ENCODE measurements at places on chromosomes 3 and 15.

DNA sequence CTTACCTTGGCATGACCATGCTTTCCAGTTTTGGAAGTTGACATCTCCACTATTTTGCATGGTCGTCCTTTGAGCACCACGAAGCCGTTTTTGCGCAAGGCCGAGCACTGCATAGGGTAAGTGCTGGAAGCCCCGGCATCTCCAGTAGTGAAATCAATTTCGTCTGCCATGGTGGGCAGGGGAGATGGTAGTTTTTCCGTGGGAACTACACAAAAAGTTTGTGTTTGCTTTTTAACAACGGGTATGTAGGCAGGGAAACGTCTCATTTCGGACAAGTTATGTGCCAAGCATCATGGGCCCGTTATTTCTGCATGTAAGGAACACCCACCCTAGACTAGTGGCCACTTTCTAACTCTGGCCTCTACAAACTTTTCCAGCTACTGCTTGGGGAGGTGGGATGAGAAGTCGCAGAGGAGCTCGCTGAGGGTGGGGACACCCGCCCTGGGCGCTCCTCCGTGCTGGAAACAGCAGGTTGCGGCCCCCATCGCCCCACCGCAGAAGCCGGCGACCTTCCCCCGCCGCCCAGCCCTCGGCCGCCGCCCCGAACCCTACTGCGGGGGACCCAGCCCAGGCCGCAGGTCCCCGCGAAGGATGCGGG lies 701 bp downstream of the EIF5A2 start:
- no peak for DNase-seq

DNA sequence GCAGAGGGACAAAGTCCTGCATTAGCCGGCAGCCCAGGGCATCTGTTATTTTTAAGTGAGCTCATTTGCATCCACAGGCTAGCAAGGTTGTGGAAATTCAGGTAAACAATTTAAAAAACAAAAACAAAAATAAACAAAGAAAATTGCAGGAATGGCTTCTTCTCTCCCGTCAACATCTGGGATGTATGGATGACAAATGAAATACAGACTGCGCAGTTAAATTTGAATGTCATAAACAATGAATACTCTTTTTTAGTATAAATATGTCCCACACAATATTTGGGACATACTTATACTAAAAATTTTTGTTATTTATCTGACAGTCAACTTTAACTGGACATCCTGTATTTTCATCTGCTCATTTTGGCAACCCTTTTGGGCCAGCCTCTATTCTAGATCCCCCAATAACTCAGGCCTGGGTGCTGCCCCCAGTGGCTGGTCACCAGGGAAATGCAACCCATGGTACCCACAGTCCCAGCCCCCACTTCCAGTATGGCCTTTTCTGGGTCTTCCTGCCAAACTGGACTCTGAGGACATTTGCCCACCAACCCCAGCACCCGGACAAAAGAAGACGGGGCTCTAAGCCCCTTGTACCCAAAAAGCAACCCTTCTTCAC lies 12.7 kb downstream of the GRM2 start:
- no peak for DNase-seq

- no peak for DNase-seq
Observed at GRCh38 chr3:37812499-37812896, 49.2 kb upstream of the CTDSPL start.

GRCh38 chr15:90449206-90449735 lies 61.2 kb downstream of the IQGAP1 start:
- DNase-seq: no peak

DNA sequence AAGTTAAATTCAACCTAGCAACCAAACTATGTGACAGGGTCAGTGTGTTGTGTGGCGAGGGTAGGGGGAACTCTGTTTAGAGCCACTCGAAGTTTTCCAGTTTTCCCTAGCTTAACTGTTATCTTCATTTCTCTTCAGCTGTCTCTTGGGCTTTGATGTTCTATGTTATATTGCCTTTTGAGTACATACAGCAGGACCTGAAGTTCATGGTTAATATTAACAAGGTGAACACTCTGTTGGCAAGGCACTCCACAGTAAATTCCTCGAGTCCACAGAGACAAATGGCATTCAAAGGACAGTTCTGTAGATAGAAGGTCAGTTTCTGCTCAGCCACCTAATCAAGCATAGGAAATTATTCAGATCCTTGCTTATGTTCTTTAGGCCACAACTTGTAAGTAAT lies 147.9 kb upstream of the DPH6 start:
- DNase-seq: no peak

DNA sequence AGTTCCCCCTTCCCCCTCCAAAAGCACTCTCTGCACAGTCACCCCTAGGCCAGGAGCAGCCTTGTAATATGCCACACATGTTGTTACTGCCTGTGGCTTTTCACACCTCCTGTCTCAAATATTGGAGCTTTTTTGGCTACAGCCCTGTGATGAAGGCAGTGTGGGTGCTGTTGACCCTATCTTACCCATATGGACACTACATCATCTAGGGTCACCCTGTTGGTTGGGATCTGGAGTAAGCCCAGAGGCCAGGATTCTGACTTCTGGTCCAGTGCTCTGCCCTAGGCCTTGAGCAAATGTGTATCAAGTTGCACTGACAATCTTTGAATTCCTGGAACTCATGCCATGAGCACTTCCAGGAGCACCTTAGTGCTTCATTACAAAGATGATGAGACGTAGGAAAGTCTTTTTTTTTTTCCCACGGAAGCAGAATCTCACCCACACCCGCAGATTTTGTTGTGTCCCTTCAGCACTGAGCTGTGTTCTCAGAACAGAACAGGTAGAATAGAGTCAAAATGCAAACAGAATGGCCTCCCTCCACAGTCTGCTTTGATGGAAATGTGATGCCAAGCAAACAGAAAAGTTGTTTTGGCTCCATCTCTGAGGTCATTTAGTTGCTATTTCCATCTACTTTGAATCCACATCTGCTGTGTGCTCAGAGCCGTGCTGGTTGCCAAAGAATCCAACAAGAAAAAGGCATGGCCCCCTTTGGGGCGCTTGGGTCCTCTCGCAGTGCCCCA lies 49.6 kb downstream of the SMAD3 start:
- no peak for DNase-seq

GRCh38 chr3:73474619-73475018 lies 150.1 kb downstream of the PDZRN3 start:
- no peak for DNase-seq

- DNase-seq: no peak
Observed at GRCh38 chr3:154718053-154718452, 288.1 kb upstream of the GPR149 start.

- no peak for DNase-seq
Observed at GRCh38 chr3:177488740-177489139, 291.5 kb upstream of the TBL1XR1 start.

- DNase-seq: no peak
Observed at GRCh38 chr3:174614036-174614435, 245.1 kb upstream of the NAALADL2 start.

- no peak for DNase-seq
Observed at GRCh38 chr3:194176274-194176991, 40.5 kb downstream of the HES1 start.

DNA sequence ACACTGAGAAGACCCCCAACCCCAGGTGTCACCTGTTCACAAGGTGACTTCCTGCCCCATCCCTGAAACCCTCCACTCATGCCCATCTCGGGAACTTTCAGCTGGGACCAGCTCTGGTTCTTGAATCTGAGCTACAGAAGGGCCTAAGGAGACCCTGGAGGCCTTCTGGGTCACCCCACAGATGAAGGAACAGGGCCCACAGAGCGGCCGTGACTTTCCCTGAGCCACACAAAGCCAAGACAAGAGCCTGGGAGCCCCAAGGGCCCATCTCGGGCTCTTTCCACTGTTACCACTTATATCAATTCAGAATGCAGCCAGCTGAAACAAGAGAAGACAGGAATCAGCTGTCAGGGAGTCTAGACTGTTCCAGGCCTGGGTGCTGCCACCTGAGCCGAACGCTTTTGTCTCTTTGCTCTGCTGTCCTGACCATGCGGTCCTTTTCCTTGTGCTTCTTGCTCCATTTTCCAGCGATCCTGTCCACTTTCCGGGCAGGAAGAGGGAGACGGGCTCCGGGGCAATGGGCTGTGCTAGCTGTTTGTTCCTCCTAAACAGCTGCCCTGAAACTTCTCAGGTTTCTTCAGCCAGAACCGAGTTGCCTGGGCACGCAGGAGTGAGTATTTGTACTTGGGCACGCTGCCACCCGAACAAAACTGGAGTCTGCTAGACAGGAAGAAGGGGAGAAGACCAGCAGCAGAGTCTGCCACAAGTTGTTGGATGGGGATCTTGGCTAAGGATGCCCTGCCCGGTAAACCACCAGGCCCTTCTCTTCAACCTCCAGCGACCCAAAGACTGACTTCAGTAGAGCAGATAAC lies 28.0 kb upstream of the PIGZ start:
- no peak for DNase-seq

- DNase-seq: no peak
Observed at GRCh38 chr15:73965758-73966113, 26.4 kb downstream of the STOML1 start.

- no peak for DNase-seq
Observed at GRCh38 chr3:158701420-158702065, 29.1 kb upstream of the LXN start.

DNA sequence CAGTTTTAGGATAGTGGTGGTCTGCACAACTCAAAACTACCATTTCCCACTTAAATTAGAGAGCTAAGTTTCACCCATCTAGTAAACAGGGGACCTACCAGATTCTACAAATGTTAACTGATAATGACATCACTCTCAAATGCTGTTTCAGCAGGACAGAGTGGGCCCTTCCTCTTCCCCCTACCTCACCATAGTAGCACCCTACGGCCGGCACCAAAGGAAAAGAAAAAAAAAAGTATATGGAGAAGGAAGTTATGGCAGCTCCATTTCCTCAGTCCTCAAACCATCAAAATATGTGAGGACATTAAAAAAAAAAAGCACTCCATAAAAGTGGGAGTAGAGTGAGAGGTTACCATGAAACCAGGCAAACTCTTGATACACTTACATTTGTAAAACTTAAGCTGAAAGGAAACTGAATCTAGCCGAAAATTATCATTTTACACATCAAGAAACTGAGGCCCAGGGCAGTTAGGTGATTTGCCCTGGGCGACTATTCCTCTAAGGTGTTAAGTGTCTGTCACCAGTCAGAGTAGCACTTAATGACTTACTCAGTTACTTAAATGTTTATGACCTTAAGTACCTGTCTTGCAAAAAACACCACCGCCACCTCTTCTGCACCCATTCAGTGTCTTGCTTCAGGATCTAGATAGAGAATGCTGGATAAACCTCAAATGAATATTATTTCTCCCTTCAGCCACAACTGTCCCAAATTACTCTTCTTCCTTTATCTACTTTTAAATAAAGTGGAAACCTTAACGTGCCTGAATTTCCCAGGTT lies 2.7 kb downstream of the MSL2 start:
- DNase-seq: no peak

- no peak for DNase-seq
Observed at GRCh38 chr15:97876281-97876675, 84.2 kb upstream of the ARRDC4 start.

- DNase-seq: no peak
Observed at GRCh38 chr3:52865994-52866393, 31.2 kb upstream of the MUSTN1 start.

DNA sequence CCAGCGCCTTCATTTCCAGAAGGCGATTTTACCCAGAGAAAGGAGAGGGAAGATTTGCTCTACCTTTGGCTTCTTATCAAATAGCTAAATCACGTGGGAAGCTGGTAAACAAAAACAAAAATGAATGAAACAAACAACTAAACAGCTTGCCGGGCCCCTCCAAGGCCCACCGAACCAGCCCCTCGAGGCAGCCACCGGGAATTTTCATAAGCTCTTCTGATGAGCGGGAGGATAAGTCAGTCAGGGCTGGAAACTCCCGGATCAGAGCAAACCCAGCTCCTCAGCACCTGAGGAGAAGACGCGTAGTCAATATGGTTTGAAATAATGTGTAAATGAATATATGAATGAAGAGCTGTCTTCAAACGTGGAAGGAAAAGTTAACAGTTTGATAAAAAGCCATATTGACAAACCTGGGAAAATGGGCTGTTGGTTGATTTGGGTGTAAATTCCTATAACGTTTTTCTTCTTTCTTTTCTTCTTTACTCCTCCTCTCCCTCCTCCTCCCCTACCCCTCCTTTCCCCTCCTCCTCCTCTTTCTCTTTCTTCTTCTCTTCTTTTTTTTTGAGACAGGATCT lies 10.7 kb downstream of the RPLP1 start:
- DNase-seq: no peak

DNA sequence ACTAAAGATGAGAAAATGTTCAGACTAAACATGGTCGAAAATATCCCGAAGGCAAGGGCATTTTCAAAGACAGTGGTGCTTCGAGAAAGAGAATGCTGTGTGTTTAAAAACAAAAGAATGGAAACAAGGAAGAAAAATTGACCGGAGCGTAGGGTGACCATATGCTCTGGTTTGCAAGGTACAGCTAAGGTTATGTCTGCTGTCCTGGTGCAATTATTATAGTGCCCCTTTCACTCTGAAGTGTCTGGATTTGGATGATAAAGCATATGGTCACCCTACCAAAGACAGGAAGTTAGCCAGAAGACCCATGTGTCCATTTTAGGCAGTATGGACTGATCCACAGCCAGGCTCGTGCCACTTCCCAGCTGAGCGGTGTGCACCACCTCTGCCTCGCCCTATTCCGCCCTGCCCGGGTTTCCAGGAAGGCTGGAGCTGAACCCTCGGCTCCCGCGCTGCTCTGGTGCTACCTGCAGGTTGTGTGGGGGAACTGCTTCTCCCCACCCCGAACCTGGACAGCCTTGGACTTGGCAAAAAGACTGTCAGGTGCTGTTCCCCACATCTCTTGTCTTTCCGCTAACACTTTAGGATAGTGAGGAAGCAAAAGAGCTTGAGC lies 25.2 kb downstream of the GOLGA6D start:
- peak; percentile 6 for DNase-seq

DNA sequence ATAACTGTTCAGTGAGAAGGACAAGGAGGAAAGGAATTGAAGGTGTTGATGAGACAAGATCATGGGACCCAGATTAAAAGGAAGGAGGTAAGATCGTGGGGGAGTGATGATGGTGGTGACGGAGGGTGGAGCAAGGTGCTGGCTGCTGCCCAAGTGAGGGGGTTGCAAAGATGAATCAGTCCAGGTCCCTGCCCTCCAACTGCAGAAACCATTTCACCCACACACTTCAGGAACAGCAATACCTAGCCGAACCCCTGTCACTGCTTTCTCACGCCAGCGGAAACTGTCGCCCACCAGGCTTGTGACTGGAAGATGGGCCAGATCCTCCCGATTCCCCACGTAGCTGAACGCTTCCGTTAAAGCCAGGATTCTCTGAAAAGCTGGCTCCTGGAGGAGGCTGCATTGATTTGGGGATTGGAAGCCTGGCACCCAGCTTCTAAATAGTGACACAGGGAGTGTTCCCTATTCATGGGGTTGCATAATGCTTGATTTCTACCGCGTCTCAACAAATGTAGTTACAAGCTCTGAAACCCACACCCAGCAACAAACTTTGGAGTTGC lies 3.2 kb upstream of the LSG1 start:
- no peak for DNase-seq

GRCh38 chr3:29436612-29437323 lies 155.9 kb downstream of the RBMS3 start:
- DNase-seq: no peak

DNA sequence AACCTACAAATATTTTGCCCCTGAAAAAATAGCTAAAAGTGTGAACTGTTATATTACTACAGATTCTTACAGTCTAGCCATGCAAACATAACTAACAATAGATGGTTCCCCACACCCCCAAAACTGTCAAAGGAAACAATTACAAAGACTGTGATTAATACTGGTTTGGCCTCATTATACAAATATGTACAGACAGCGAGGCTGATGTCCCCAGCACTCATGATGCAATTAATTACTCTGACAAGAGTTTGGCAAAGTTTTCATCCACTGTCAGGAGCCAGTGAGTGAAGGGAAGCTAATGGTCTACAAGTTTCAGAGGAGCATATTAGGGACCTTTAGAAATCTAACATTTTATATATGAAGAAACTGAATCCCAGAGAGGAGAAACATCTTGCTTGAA lies 61.0 kb downstream of the HMG20A start:
- DNase-seq: no peak

- DNase-seq: no peak
Observed at GRCh38 chr3:3305841-3306240, 126.3 kb upstream of the CRBN start.

Measured in neuronal stem cell (in vitro differentiated cells).